ENCODE measurements at places on chromosomes 4 and X.

DNA sequence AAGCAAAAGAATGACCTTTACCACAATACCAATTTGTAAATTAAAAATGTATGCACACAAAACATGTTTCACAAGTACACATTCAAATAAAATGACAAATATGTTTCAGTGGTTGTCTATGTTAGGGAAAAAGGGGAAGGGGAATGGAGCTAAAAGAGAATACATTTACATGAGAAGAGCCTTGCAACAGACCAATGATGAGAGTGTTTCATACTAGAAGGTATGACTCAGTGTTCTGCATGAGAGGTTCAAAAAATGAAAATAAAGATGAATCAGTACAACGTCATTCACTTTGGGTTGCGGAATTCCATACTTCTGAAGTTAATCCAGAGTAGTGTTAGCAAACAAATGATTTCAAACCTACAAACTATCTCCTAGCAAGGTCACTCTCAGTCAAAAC, 51.7 kb downstream of the RPGR start:
- DNase-seq: no peak

DNA sequence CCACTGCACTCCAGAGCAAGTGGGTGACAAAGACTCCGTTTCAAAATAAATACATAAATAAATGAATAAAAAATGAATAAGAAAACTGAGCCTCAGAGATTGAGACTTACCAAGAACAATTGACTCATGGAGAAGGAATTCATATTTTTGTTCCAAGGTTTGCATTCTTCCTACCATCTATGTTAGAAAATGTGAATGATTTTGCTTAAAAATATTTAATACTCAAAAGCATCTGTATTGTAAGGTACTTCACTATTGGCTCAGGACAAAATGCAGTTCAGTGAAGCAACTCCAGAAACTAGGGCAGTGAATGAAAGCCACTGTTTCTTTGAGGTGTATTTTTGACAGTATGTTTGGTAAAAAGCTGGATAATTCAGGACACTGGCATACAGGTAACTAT, 54.1 kb downstream of the XAGE2 start:
- no peak for DNase-seq

GRCh38 chrX:131288738-131289511, at the start of gene IGSF1:
Gene IGSF1, minus strand, starts transcription at chrX:131289306. Its CDS starts 2,632 bp downstream, at chrX:131286674.
- DNase-seq: peak; percentile 1

GRCh38 chrX:84475596-84475995, 26.7 kb downstream of the HDX start:
- DNase-seq: no peak

DNA sequence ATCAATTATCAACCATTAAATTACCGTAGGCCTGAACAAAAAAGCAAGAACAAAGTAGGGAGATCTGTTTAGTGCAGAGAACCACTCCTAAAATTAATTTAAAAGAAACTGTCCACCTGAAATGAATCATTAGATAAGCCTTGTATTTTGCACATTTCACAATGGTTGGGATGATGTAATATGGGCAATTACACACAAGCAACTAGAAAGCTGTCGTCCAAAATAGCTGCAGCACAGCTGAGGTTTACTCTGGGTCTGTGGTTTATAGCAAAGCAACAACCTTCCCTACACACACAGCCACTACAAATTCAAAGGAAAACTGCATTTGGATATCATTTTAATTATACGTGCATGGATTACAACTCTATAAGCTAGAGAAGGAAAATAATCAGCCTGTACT, 28.5 kb downstream of the PCDH19 start:
- DNase-seq: no peak

DNA sequence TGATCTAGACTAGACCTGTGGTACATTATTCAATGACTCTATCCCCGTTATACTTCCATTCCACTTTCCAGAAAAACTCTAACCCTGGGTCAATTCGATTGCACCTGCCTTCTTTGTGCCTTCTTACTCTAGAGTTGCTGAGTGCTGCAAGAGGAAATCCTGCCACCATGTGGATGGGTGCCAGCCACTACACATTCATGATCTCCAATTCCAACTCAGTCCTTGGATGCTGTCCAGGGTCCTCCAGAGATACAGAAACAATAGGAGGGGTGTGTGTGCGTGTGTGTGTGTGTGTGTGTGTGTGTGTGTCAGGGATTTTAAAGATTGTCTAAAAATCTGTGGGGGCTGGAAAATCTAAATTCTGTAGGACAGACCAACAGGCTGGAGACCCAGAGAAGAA, 42.9 kb upstream of the INTS6L start:
- DNase-seq: peak; percentile 48

- no peak for DNase-seq
Observed at GRCh38 chr4:122873146-122873545, 46.5 kb downstream of the FGF2 start.

DNA sequence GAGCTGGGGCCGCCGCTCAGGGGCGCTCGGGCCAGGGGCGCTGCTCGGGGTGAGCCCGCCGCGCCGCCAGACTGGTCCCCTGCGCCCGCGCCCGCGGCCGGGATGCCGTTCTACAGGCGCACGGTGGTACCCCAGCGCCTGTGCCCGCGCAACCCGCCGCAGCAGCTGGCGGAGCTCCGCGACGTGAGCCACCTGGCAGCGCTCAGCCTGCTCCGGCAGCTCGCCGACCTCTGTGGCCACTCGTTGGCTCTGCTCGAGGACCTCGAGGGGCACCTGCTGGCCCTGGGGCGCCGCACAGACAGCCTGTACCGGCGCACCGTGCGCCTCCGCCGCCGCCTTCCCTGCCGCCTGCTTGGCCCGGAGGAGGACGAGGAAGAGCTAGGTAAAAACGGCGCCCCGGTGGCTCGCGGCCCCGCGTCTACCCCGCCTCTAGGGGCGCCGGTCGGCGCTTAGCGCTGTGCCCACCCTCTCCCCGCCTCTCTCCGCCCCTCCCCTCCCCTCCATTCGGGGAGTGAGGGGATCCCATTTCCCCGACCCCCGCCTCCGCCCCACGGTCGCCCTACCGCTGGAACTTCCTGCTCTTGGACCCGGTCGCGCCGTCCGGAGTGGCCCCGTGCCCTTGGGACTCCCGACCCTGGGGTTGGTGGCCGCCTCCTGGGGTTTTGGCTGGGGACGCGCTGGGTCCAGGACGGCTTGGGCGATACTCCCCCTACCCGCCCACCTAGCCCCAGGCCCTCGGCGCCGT, 513 bp downstream of the NHSL2 start:
- peak; percentile 50 for DNase-seq

DNA sequence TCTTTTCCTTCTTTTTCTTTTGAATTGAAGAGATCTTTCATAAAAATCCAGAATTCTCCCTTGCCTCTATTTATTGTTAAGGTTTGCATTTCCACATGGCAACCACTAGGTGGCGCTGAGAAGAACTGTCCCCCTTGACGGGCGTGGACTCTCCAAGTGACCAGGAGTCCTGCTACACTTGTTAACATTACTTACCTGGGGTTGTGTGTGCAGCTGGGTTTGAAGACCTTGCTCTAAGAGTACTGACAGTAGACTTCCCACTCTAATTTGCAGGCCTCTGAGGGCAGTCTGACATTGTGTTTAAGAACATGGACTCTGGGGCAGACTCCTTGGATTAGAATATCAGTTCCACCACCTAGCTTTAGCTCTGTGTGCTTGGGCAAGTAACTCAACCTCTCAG, 52.8 kb downstream of the GPRIN3 start:
- peak; percentile 46 for DNase-seq

DNA sequence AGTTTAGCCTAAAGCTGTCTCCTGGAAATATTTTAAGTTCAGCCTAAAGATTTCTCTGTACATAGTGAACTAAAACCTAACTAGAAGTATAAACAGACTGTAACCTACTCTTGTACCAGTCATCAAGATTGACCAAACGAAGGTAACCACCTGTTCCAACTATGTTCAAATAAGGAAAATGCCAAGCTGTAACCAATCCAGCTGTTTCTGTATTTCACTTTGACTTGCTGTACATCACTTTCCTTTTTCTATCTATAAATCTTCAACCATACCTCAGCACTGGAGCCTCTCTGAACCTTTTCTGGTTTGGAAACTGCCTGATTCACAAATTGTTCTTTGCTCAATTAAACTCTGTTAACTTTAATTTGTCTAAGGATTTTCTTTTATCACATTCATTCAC, 3.1 kb upstream of the CYSLTR1 start:
- DNase-seq: no peak

DNA sequence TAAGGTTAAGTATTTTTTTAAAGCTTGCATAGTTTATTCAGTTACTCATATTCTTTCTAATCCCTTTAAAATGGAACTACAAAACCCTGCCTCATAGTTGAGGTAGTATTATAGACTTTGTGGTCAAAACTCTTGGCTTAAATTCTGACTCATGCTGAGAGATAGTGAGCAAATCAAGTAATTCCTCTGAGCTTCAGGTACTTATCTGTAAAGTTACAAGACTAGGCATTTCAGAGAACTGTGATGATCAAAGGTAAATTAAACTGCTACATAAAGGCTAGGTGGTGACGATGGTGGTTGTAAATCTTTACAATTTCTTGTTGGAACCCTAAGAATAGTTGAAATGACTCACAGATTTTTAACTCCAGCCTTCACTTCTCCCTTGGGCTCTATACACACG, 3.2 kb upstream of the CLOCK start:
- DNase-seq: no peak

DNA sequence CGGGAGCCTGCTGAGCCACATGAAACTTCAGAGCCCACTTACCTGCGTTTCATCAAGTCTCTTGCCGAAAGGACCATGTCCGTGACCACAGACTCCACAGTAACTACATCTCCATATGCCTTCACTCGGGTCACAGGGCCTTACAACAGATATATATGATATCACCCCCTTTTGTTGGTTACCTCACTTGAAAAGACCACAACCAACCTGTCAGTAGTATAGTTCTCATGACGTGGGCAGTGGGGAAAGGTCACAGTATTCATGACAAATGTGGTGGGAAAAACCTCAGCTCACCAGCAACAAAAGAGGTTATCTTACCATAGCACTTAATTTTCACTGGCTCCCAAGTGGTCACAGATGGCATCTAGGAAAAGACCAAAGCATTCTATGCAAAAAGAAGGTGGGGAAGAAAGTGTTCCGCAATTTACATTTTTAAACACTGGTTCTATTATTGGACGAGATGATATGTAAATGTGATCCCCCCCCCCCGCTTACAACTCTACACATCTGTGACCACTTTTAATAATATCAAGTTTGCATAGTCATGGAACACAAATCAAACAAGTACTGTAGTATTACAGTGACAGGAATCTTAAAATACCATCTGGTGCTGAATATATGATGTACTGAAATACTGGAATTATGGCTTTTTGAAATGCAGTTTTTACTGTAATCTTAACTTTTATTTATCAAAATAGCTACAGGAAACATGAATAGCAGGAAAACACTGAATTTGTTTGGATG, 129.9 kb downstream of the TET2 start:
- no peak for DNase-seq

DNA sequence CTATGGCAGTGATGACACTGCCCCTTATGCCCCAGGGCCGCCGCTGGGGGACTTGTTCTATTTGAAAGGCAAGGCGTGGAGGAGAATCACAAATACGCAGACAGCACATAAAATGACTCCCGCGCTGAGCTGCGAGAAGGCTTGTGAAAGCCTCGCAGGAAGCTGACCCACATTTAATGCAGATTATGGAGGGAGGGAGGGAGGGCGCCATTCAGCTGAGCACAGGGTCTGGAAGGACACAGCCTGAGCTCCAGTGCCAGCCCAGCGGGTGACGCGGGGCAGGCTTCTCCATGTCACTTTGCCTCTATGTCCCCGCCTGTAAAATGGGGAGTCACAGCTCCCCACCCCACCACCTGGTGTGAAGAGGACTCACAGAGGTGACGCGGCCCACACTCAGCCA, 14.3 kb downstream of the ABLIM2 start:
- DNase-seq: no peak

DNA sequence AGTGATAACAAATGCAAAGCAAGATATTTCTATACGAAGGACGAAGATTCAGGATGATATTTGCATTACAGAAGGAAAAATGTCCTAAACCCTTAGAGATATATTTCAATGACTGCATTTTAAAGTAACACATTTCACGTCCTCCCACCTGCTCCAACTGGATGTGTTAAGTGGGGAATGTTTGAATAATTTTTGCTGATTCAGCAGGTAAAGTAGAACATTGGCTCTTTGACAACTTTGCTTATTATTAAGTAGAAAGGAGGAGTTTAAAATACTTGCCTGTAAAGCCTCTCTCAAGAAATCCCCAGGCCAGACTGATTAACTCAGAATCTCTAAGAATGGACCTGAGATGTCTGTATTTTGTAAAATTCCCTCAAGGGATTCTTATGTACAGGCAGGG, 1165.2 kb upstream of the PRKX start:
- DNase-seq: no peak

DNA sequence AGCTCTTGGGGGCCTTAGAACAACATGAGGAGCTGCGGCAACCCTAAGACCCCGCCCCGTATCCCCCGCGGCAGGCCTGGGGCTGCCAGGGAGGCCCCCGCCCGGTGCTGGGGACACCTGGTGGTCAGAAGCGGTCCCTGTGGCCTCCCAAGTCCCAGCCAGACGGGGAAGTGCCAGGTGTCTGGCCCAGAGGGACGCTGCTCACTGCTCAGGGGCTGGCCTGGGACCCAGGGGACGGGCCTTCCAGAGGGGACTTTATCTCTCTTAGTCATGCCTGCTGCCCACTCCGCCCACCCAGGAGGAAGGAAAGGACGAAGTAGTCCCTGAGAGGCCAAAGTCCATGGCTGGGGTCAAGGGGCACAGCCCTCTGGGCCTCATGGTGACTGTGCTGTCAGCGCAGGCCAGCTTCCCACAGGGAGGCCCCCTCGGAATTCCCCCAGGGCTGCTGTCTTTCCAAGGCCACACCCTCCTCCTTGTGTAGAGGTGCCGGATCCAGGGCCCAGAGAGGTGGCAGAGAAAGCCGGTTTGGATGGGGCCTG, 31.0 kb upstream of the HTRA3 start:
- no peak for DNase-seq

GRCh38 chr4:73621357-73621756, 1.1 kb upstream of the RASSF6 start:
- no peak for DNase-seq

GRCh38 chr4:145881576-145881975, 57.0 kb downstream of the ZNF827 start:
- no peak for DNase-seq

- DNase-seq: no peak
Observed at GRCh38 chrX:111361751-111362150, 50.2 kb downstream of the DCX start.

GRCh38 chrX:39875834-39876628, 221.7 kb downstream of the BCOR start:
- no peak for DNase-seq

DNA sequence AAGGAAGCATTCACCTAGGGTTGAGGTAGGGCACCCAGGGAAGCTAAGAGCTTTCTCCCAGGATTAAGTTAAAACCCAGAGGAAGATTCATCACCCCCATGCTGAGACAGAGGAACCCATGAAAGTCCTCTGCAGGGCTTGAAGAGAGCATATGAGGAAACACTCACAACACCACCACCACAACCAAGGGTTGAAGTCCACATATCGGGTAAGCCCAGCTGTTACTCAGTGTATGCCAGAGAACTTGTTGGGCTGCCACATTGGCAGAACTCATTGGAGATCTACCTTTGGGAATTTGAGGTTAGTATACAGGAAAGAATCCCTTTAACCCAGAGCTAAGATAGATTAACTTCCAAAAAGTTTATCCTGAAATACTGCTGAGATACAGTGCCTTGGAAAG, 75.1 kb downstream of the INTS6L start:
- no peak for DNase-seq

Measured in stimulated activated CD4-positive, alpha-beta T cell treated with anti-CD3 and anti-CD28 coated beads, Interleukin-15, amount 100 ng/mL, for 24 hours (primary cell).